ENCODE measurements at places on chromosomes 7 and 10. TPM values are rescaled to one million over a fixed set of nuclear protein-coding genes. Genes with fewer than 3 reads are reported as not detected.

Gene SHLD2
- 34.6 TPM for total RNA-seq

Gene FOXP2
- total RNA-seq: 18.0 TPM

Gene LRRC18
- total RNA-seq: not detected

DNA sequence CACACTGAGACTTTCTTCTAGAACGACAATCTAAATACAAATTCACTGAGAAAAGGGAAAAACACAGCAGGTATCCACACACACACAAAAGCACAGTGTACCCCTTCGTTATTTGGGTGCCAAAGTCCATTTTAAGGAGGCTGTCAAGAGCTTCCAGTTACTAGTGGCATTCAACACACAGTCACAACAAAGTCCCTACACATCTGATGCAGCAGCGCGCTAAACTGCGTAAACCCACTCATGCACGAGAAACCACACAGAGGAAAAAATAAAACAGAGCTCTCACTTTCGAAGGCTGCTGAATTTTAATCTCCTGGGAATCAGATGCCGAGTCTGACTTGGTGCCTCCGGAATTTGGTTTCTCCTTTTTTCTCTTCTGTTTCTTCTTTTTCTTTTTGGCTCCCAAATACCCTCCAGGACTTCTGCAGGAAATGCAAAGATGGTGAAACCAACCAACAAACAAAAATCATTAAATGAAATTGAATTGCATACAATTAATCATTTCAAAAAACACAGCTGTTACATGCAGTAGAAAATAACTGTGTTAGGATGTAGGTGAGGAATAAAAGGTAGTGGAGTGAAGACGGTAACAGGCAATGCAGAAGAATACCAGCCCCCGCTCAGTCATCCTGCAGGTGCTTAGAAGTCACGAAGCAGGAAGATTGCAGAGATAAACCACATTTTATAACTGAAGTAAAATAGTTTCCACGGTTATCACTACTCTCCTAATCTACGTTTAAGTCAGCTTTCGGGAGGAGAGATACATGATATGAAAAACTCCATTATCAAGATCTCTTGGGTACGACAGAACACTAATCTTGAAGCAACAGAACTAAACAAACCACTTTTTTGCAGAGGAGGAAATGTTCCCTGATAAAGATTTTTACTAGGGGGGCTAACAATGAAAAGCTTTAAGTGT, 27.1 kb downstream of the NMT2 start:
- DNase-seq: peak; percentile 71

GRCh38 chr10:48249763-48250351, 24.6 kb downstream of the FRMPD2 start:
- DNase-seq: no peak

DNA sequence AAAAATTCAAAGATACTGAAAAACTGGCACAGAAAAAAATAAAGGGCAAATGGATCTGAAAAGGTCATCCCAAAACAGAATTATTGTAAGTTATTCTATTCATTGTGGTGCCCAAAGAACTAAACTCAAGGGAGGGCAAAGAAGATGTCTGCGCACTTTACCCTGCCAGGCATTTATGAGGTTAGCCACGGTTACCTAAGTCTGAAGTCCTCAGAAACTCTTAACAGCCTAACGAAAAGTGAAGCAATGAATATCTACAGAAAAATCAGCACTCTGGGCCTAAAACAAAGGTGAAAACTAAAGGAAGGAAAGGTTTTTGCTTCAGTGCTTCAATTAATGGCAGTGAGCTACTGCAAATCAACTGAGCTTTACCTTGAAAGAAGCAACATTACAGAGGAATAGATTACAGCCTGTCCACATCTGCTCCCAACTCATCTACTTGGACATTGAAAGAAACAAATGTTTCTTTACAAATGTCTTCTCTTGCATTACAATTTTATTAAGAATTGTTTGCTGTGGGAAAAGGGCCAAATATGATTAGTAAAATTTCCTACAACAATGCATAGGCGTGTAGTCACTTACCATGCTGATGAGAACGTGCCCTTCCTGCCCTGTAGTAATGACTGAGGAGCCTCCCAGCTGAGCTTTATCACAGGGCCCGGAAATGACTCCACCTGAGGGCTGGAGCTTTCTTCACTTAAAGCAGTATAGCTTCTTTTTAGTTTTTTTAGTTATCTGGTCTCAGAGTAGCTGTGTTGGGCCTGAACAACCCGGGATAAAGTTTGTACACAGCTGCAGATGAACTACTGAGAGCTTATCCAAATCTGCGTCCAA, at the start of gene TUBAL3:
TSS of gene TUBAL3 (minus strand) at position 621 of the 834 bp plus-strand sequence. CDS start at position 585, 36 bp downstream.
- no peak for DNase-seq

DNA sequence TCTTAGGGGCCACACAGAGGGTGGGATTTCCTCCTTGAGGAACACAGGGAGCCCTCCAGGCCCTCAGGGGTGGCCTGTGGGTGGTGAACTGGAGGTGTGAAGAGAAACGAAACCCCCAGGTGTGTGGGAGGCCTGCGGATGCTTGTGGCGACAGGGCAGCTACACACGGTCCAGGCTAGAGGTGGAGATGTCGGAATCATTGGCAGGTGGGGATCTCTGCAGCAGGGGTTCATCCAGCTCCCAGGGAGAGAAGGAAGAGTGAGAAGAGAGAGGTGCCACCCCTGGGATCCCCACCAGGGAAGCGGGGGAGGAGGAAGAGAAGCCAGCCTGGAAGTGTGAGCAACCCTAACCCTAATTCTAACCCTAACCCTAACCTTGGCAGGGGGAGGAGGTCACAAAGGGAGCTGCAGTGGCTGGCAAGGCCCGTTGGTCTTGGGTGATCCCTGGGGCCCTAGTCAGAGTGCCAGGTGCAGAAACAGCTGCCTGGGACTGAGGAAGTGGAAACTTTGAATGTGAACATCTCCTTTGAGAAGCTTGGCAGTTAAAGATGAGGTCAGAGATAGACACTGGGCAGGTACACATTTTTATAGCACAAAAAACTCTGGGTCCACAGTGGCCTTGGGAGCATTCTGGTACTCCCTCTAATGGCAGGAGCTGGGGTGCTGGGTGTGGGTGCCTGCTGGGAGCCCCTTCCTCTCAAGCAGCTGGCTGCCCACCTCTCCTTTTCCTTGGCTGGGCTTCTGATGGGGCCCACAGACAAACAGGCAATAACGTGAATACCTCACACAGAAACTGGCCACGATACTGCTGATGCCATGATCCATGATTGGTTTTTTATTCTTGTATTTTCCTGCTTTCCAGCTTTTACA, 6.8 kb upstream of the AEBP1 start:
- DNase-seq: no peak

- DNase-seq: no peak
Measured at GRCh38 chr10:87790185-87790584, 27.8 kb downstream of the ATAD1 start.

- no peak for DNase-seq
Measured at GRCh38 chr10:70889291-70889690, 926 bp upstream of the PCBD1 start.

GRCh38 chr10:235915-236314, 100.7 kb downstream of the ZMYND11 start:
- no peak for DNase-seq

GRCh38 chr10:4043897-4044665, 259.1 kb upstream of the KLF6 start:
- DNase-seq: no peak

DNA sequence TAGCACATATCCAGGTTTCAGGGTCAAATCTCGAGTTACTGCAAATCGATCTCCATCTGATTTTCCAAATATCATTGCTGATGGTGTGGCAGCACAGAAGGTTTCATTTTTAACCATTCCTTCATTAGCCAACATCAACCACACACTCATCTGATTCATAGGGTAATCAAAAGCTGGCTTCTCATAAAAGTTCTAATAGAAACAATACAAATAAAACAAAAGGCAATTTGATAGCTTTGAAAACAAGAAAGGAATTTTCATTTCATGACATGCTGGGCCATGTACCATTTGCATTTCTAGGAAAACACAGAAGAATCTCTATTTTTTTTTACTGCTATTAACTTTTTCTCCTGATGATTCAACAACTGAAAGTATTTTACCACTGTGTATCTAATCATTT, 147.7 kb upstream of the SLC26A5 start:
- no peak for DNase-seq

- no peak for DNase-seq
Measured at GRCh38 chr10:30832001-30832748, 199.5 kb downstream of the ZNF438 start.

- no peak for DNase-seq
Measured at GRCh38 chr10:45280113-45280760, 35.2 kb downstream of the OR13A1 start.

GRCh38 chr7:65338346-65338745, 35.3 kb upstream of the ZNF92 start:
- DNase-seq: no peak
